NCI-H1694 treated with DMSO at 0.1 percent for 48 hours (cell line): ENCODE measurements at places on chromosomes 2 and 18.
A peak's percentile ranks its signal among the peaks of the same experiment; 100 is the strongest.

DNA sequence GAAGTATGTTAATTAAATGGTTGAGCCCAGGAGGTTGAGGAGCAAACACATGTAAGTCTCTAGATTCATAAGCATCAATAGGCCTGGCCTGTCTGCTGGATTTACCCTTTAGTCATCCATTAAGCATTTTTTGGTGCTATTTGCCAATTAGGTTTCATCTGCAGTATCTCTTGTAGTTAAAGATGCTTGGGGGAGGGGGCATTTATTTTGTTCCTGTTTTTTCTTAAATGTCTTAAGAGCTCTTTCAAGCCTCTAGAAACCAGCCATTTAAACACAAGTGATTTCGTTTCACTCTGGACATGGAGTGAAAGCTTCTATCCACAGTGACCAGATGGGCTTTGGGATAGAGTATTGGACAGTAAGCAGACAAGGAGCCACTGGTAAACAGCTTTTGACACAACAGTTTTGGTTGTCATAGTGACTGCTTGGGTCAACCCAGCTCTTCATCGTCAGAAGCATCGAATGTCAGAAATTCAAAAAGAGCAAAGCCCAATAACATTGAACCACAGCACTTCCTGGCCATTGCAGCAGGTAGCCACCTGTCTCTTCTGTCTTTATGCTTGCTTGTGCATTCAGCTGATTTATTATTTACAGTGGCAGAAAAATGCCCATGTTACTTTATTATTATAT is 4.9 kb downstream of the QPCT start:
- no peak for DNase-seq

DNA sequence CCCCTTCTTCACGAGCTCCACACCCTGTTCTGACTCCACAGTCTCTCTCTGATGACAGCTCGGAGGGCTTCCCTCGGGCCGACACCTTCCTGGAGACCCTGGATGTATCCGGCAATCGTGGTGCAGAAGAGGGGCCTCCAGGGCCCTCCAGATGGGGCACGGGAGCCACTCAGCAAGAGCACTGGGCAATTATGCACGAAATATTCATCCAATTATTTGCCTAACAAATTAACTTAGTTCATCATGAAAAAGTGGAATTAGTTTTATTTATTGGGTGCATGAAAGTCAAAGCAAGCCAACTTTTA is 277.3 kb upstream of the HDAC4 start:
- DNase-seq, result no peak

- no peak for DNase-seq
Observed at GRCh38 chr18:59267503-59268126, 5.6 kb downstream of the RAX start.

DNA sequence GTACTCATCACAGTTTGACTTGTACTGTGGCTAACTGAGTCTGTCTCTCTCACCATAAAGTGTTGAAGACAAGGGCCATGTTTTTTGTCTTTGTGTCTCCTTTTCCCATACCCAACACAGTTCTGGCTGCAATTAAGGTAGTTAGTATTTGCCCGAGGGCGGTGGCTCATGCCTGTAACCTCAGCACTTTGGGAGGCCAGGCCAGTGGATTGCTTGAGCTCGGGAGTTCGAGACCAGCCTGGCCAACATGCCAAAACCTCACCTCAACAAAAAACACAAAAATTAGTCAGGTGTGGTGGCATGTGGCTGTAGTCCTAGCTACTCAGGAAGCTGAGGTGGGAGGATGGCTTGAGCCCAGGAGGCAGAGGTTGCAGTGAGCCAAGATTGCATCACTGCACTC is 6.9 kb upstream of the KIF3C start:
- DNase-seq, result no peak

DNA sequence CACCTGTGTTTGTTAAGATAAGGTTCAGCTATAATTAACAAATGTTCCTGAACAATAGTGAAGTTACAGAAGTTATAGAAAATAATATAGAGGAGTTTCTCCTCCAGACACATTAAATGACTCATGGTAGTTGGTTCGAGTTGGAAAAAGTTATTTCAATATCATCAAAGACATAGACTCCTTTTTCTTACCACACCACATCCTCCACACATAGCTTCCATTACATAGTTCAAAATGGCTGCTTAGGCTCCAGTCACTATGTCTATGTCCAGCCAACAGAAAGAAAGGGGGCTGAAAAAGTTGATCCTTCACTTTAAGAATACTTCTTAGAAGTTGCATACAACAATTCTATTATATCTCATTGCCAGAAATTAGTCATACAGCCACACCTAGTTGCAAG is 50.7 kb downstream of the DYNAP start:
- no peak for DNase-seq

DNA sequence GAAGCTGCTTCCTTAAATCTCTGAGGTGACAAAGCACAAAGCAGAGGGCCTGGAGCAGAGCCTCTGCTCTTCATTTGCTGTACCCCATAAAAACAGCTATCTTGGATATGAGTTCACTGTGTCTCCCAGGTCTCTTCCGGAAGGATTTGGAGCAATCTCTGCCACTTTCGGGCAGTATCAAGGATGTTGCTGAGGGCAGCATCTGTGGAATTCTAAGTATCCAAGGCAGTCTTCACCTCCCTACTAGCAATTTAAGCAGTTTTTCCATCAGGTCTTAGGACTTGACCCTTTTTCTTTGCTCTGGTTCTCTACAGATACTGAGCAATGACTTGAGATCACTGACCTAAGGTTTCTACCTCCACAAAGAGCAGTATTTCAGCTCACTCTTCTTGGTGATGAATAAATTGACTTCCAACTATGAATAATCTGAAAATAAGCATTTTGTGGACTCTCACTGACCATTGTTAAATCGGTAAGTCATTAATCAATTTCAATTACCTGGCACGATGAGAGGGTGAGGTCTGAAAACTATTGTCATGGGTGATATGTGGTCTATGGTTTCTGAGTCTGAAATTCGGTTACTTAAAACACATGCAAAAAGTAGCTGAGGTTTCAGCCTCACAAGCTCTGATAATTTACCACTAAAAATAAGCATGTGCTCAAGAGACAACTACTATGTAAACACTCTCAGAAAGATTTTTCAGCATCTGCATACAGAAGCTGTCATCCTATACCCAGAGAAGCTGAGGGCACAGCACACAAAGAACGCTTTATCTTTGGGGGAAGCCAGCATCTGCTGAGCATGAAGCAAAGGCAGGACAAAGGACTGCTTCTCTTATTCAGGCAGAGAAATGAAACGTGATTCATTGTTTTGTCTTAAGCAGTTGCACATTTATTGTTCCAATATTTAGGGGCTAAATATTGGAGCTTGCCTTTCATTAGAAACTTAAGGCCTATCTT is 32.1 kb upstream of the SPATS2L start:
- no peak for DNase-seq

GRCh38 chr2:172169611-172170010 is 66.9 kb upstream of the DLX2 start:
- no peak for DNase-seq

GRCh38 chr2:219000569-219000960 is 7.3 kb upstream of the CRYBA2 start:
- DNase-seq, result peak; percentile 57

DNA sequence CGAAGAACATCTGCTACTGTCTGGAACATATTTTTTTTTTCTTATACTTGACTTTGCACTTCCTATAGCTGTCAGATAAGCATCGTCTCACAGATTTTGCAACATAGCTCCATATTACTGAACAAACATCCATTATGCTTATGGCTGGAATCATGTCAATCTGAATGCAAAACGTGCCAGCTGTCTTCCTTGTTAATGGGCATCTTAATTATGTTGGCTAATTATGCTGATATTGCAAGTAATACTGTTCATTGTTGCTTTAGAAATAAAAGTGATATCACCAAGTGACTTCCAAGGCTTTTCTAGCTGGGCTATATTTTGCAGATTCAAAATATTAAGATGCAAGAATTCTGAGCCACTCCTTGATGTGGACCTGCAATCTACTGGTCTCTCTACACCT is 176.8 kb downstream of the ARL4C start:
- DNase-seq, result no peak

DNA sequence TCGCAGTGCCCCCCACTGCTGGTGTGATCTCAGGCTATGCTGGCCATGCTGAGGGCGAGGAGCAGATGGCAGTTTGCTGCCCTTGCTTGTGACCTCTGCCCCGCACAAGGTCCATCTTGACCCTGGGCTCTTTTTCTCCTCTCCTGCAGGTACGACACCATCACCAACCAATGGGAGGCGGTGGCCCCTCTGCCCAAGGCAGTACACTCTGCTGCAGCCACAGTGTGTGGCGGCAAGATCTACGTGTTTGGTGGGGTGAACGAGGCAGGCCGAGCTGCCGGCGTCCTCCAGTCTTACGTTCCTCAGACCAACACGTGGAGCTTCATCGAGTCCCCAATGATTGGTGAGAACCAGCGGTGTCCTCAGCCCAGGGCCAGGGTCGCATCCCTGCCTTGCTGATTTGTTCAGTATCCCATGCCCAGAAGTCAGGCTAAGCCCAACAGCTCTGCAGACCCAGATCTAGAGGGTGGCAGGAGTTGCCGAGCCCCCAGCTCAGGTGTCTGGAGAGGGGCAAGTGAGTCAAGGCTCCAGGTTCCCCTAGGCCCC is 223.8 kb downstream of the ATAD2B start:
- no peak for DNase-seq

GRCh38 chr2:213069531-213069930 is 81.9 kb downstream of the IKZF2 start:
- DNase-seq, result no peak

GRCh38 chr18:75586130-75586889 is 158.8 kb upstream of the SMIM21 start:
- DNase-seq, result no peak

DNA sequence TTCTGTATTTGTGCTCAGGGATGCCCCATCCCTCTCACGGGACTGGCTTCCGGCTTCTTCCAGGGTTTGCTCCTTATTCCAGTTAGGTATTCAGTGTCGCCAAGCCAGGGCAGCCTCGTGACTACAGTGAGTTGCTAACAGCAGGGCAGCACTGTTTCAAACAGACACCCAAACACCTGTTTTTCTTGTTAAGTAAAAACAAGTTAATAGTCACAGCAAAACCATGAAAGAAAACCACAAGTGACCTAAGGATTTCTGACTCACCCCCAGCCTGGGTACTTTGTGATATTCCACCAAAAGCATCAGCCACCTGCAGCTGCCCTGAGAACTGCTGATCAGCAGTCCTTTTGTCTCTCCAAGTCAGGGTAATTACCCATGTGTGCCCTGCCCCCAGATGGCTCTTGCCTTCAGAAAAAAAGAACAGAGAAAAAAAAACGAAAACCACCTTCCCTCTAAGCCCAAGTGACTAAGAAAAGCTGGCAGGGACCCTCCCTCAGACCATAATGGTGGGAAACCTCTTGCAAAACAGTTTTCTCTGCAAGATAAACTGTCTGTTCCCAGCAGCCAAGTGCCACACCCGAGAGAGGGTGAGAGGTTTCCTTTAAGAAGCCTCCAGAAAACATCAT is 178.2 kb downstream of the ANAPC1 start:
- no peak for DNase-seq

DNA sequence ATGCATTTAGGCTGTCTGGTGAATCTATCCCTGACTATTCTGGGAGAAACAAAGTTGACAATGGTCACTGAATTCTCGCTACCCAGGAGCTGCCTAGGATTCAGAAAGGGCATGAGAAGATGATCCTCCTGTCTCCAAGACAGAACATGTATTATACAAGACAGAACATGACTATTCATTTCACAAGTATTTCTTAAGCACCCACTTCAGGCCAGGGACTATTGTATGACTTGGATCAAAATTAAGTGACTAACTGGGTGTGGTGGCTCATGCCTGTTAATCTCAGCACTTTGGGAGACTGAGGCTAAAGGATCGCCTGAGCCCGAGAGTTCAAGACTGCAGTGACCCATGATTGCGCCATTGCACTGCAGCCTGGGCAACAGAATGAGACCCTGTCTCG is 235.8 kb upstream of the RAB12 start:
- DNase-seq, result no peak

- DNase-seq, result no peak
Observed at GRCh38 chr18:72539901-72540300, 4.2 kb downstream of the CBLN2 start.

- no peak for DNase-seq
Observed at GRCh38 chr18:59460072-59460420, 101.0 kb upstream of the LMAN1 start.
